ENCODE measurements at places on chromosomes 2 and 18. TPM values are rescaled to one million over a fixed set of nuclear protein-coding genes. Genes with fewer than 3 reads are reported as not detected.
A peak's percentile ranks its signal among the peaks of the same experiment; 100 is the strongest.

DNA sequence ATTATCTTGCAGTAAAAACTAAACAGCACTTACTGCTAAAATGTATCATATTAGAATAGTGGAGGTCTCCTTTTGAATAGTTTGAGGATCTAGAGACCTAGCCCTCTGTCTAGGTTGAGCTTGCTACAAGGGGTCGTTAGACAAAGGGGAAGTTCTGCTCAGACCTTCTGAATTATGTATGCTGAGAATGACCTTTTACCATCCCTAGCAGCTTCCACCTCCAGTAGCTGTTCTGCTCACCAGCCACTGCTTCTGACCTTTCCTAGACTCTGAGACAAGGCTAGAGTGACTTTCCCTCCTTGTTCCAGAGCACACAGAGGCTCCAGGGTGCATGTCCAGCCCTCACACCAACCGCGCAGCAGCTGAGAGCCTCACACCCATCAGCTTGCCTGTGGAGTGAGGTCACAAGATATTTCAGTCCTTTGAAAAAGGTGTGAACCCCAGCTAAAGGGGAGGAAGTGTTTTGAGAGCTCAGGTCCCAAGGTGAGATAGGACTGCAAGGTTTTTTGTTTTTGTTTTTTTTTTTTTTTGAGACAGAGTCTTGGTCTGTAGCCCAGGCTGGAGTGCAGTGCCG is 289.3 kb upstream of the TNP1 start:
- no peak for DNase-seq

The ADGRF3 gene
- 0.58 TPM for polyA plus RNA-seq

The DLX1 gene
- polyA plus RNA-seq, result not detected

- DNase-seq, result no peak
These were observed 38.2 kb upstream of the ALPP start for GRCh38 chr2:232340171-232340935.

DNA sequence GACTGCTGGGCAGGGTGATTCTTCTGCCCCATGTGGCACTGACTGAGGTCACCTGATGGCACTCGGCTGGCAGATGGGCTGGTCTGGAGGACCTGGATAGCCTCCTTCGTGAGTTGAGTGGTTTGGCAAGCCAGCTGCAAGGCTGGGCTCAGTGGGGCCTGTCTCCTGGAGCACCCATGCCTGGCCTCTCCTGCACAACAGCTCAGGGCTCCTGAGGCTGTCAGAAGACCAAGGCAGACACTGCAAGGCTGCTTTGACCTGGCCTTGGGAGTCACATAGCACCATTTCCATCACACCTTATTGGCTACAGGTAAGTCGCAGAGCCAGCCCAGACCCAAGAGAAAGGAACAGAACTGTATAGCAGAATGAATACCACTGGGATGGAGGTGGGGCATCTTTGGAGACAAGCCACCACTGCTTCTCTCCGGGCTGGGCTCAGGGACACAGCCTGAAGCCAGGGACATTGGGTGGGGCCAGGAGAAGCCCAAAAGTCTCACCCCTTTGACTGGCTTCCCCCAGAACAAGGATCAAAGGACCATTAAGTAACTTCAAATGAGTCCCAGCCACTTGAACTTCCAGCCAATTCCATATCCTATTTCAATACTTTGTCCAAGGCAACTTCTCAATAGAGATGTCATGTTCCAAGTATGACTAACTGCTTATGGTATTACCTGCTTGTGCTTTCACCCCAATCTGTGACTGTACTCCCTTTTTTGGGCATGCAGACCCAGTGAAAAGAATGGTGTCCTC is 156.3 kb downstream of the CABLES1 start:
- no peak for DNase-seq

The RAB27B gene
- 0.30 TPM for polyA plus RNA-seq

DNA sequence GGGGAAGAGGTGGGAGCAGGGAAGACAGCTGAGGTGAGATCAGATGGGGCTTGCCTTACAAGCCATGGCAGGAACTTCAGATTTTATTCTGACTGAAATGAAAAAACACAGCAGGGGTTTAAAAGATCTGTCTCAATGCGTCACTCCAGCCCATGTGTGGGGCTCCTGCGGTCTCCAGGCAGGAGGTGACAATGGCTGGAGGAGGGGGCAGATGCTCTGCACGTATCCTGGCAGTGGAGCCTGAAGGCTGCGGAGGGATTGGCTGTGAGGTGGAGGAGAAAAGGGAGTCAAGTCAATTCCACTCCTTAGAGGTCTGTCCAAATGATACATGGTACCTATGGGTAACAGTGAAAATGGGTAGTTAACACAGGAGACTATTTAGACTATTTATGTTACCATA is 40.5 kb upstream of the KIDINS220 start:
- no peak for DNase-seq

The C2orf72 gene
- 0.31 TPM for polyA plus RNA-seq

DNA sequence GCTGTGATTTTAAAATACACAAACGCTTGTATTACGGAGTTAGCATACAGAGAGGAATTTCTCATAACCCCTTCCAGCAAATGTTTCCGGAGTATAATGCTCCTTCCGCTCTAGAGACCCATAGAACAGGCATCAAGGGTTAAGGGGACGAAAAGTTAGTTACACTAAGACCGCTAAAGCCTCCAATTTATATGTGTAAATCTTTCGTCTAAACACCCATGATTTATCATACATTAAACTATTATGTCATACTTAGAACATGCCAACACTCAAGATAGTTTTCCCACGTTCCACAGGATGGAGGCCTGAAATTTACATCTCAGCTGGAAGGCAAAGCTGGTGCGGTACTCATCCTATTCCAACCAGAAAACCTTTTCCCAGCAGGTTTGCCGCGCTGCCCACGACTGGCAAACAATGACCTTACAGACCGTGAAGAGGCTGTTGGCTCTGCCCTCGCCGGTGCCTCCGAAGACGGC is 650 bp downstream of the ORMDL1 start:
- peak; percentile 48 for DNase-seq

- DNase-seq, result no peak
These were observed 548.8 kb upstream of the NRP2 start for GRCh38 chr2:205133544-205133943.

DNA sequence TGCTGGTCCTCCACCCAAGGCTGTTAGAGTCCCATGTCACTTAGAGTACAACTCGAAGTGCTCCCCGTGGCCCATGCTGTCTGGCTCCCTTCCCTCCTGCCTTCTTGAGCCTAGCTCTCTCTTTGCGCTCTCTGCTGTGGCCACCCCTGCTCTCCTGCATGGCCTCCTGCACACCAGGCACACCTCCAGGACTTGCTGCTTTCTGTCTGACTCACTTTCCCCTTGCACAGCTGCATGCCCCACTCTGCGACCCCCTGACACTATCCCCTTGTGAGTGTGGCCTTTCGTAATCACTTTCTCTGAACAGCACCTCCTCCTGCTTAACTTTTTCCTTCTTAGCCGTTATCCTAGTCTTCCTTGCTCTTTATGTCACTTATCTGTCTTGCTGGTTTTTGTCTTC is 343.6 kb downstream of the TGIF1 start:
- DNase-seq, result no peak

The EIF4E2 gene
- 134 TPM for polyA plus RNA-seq

- DNase-seq, result no peak
These were observed 12.5 kb upstream of the HK2 start for GRCh38 chr2:74821177-74822126.

DNA sequence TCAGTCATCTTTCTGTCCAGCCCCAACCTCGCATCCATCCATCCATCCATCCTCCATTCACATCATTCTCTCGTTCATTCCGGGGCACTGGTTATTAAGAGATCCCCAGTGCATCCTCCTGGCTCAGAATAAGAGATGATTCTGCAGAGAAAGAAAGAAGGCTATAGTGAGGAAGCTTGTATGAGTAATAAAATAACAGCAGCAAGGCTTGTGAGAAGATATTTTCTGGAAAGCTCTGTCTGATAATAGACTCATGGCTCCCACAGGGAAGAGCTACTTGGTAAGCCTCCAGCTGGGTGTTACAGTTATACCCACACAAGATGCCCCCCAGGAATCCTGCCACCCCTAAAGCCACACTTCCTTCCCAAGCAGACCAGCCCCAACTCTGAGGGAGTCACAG is 143.2 kb downstream of the MTCL1 start:
- no peak for DNase-seq

DNA sequence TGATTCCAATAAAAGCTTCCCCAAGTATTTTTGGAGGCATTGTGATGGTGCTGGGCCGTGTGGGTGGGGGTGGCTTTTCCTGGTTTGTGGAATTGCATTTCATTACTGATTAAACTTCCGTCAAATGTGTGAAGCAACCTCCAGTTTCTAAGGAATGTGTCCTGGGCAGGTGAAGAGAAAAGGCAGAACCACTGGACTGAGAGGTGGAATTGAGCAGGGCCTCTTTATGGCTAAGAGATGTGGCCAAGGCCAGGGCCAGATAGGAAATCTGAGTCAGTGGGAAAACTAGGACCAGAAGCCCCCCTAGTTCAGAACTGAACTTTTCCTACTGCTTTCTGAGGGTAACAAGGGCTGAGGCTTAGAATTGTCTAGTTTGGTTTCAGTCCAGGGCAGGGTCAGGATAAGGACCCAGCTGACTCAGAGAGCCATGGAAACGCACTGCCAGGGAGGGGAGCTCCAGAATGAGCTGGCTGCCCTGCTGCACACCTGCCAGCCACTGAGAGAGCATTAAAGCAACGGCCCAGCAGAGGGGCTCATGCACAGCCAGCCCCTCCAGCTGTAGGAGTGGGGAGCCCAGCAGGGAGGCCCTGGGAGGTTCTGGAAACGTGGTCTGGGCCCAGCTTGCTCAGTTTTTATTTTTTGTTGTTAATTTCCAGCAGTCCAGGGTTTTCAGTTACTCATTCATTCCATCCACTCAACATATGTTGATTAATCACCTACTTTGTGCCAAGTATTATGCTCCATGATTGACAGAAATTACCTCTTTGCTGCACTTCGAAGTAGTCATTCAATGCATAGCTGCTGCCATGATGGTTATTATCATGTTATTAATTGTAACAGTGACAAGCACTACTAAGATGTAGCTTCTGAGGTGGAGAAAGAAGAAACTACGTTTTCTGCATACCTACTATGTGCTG is 156.1 kb downstream of the MSH2 start:
- no peak for DNase-seq

The CYP27C1 gene
- polyA plus RNA-seq, result 5.7 TPM

GRCh38 chr2:128523457-128523856 is 204.8 kb upstream of the HS6ST1 start:
- DNase-seq, result no peak

The ARHGEF4 gene
- 7.4 TPM for polyA plus RNA-seq

All from hindlimb muscle (tissue), 1 donor.